ENCODE measurements at places on chromosomes 5 and 9. TPM values are rescaled to one million over a fixed set of nuclear protein-coding genes. Genes with fewer than 3 reads are reported as not detected.

Gene SPINK4
- total RNA-seq = not detected

Gene BTNL3
- total RNA-seq = 0.36 TPM

Gene RANBP17
- 14.3 TPM for total RNA-seq

Gene TXNDC8
- total RNA-seq = not detected

Gene EXOSC2
- 12.5 TPM for total RNA-seq

Gene KIF12
- not detected for total RNA-seq

Gene PLK2
- 33.9 TPM for total RNA-seq

Gene CDC20B
- total RNA-seq = not detected

Gene BSPRY
- 0.66 TPM for total RNA-seq
